Body of pancreas (tissue), 4 donors: ENCODE measurements at places on chromosomes 1 and 21. TPM values are rescaled to one million over a fixed set of nuclear protein-coding genes. Genes with fewer than 3 reads are reported as not detected.

- no peak for DNase-seq
Measured at GRCh38 chr1:119410961-119411360, 4.0 kb upstream of the HSD3B2 start.

DNA sequence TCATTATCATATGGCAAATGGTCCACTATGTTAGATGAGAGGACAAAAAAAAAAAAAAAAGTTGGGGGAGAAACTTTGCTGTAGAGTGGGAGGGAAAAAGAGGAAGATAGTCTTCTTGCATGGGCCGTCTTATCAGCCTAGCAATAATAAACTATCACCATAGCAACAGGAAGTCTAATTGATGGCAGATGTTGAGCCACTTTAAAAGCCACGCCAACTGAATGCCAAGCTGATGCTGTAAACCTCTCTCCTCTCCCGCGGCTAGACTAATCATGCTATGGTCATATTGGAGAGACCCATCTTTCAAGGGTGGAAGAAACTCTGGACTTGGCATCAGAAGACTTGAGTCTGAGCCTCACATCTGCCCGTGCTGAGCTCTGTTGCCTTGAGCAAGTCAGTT, 122.2 kb upstream of the HOOK1 start:
- DNase-seq, result no peak

- DNase-seq, result no peak
Measured at GRCh38 chr1:180415985-180416633, 86.3 kb downstream of the ACBD6 start.

Gene PRMT6
- total RNA-seq, result 9.9 TPM

Gene UQCRHL
- total RNA-seq, result 0.66 TPM

Gene S100A16
- total RNA-seq, result 42.5 TPM

DNA sequence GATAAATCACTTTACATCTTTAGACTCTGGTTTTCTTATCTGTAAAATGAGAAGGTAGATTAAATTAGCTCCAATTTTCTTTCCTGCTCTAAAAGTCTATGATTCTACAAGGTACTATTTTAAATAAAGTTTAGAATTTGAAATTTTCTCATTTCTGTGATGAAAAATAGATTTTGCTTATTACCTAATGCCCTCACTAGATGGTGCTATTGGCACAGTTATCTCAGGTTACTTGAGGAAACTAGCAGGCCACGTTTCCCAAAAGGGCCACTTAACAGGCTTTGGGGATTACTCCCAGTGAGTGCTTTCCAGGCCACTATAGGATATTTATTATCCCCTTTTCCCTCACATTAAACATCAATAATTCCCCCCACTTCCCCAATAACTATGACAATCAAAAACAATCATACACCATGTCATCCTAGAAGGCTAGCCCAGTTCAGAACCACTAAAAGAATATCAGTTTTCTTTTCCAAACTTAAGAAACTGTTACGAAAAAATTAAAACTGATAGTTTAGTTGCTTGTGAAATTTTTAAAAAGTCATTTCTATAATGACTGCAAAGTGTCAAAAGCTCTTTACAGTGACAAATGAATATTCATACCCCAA, 30.6 kb downstream of the OMA1 start:
- peak; percentile 52 for DNase-seq

DNA sequence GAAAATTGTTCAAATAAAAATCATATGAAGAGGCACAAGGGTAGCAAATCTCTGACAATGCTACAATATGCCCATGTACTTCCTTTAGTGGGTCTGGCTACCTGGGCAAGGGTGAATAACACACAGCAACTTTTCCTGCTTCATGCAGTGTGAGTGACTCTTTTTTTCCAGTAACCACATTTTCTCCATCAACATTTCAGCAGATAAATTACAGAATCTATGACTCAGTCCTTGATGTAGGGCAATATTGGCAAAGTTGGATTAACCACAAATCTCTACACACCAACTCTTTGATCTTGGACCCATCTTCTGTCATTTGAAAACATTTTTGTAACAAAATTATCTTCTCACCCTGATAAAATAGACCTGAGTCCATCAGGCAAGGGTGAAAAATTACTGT, 31.7 kb downstream of the ERICH3 start:
- no peak for DNase-seq

Gene OR2T35
- total RNA-seq, result not detected

- DNase-seq, result peak; percentile 95
Measured at GRCh38 chr1:225817611-225818061, 7.7 kb downstream of the EPHX1 start.

DNA sequence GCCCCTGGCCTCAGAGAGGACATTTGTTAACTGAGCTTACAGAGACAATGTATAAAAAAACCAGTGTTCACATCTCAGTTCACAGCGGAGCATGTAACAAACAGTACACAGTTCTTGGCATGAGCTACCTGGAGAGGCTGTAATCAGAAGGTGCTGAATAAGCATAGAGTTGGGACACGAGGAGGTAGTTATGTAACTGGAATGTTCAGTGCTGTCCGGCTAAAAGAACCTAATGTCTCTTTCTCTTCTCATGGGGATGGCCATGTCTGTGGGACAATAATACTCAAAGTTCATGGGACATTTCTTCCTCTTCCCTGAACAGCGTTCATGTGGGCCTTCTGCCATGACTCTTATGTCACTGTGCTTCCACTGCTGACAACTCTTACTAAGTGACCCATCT, 17.2 kb upstream of the STX12 start:
- DNase-seq, result no peak

DNA sequence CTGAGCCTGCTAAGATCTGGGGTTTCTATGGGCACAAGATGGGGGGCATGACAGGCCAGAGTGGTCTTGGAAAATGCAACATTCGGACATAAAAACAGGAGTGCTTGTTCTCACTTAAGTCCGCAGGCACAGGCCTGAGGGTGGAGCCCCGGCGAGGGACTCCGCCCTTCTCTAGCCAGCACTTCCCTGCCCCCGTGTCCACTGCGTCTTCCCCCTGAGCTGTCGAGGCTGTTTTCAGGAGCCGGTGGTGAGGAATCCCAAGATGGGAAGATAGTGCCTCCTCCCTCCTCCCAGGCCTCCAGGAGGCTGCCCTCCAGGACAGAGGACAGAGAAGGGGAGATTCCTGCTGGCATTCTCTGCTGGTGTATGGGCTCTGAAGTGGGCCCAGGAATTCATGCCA, 105.2 kb downstream of the TLR5 start:
- no peak for DNase-seq

GRCh38 chr1:170305777-170306512, 160.2 kb downstream of the NTMT2 start:
- no peak for DNase-seq

Gene RAB42
- total RNA-seq, result 2.9 TPM

Gene IGSF21
- total RNA-seq, result 2.1 TPM

Gene SYNC
- total RNA-seq, result 4.9 TPM

GRCh38 chr1:55021942-55022546, 17.3 kb upstream of the PCSK9 start:
- peak; percentile 87 for DNase-seq

DNA sequence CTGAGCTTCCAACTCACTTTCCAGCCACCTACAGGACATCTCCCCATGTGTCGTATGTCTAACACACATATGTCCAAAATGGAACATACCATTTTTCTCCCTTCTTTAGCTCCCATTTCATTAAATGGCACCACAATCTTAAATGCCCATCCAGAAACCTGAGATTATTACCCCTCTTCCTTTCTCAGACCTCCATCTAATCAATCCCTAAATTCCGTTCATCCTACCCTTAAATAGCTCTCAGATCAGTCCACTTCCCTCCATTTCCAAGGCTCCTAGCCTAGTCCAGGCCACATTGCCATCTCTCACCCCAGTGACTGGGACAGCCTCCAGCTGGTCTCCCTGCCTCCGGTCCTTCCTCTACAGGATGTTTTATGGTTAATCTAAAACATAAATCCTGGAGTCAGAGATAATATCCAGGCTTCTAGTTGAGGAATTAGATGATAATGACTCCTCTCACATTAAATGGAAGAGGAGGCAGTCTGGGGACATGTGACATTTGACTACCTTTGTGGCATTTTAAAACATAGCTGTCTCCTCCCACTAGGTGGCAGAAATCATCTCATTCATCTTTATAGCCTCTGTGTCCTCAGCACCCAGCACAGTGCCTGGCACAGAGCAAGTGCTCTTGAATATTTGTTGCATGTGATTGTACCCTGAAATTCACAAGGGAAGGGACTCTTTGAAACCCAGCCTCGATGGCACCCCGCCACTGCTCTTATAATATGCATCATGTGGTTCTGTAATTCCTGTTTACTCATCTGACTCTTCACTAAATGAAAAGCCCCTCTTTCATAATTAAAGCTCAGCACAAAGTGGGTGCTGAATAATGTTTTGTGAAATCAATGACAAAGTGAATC, 102.3 kb downstream of the TMEM53 start:
- DNase-seq, result peak; percentile 12

Gene CDCA8
- not detected for total RNA-seq

Gene IGSF8
- total RNA-seq, result 46.8 TPM

DNA sequence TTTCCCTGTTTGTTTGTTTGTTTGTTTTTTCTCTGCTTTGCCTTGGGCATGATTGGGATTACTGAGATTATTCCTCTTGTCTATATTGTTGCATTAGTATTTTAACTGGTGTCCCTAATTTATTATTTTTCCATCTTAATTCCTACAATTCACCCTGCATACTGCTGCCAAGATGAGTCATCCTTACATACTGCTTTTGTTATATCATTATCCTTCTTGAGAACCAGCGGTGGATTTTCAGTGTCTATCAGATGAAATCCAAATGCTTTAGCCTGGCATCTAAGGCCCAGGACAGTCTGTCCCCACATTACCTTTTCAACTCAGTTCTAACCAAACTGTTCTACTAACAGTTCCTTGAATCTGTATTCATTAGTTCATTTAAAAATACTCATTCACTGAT, 101.7 kb downstream of the OLFML2B start:
- no peak for DNase-seq

DNA sequence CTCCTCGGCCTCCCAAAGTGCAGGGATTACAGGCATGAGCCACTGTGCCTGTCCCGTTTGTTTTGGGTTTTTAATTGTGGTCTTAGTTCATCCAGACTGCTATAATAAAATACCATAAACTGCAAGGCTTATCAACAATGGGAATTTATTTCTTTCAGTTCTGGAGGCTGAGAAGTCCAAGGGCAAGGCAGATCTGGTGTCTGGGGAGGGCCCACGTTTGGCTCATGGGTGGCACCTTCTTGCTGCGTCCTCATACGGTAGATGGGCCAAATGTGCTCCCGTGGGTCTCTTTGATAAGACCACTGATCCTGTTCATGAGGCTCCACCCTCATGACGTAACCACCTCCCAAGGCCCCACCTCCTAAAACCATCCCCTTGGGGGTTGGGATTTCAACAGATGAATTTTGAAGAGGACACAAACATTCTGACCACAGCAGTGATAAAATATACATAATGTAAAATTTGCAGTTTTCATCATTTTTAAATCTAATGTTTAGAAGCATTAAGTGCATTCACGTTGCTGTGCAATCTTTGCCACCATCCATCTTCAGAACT, 133.4 kb upstream of the ERRFI1 start:
- no peak for DNase-seq
